ENCODE measurements at places on chromosomes 2 and 18.

DNA sequence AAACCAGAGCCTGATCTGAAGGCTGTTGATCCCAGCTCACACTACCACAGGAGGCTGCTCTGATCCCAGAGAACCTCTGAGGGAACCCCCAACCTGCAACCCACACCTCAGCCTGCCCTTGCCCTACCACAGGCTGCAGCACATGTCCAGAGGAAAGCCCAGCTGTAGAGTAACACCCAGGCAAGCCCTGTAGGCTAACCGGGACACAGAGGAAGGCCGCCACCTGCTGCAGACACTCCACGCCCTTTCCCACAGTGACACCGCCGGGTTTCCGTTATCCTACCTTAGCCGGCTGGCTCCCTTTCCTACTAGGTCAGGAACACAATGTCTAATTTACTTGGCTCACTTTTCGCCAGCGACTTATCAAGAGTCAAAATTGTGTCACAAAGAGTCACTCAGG, 266.7 kb upstream of the KLHL29 start:
- DNase-seq, result no peak

DNA sequence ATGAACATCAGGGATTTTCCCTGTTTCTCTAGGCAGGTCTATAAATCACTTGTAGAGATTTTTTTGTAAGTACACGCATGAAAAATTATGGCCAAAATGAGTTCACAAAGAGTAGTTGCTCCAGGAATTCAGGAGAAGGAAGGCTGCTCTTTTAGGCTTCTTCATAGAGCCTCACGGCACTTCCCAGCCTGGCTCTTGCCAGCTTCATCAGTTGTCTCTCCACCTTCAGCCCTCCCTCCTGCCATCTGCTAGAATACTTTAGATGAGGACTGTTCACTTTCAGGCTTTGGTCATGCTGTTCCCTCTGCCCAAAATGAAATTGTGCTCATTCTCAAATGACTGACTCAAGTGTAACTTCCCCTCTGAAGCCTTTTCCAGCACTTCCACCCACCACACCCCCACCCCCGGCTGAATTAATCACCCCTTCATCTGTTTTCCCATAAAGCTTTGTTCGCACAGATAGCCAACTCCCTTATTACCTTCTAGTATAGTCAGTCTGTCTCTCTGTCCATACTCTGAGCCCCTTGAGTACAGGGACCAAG, 1.8 kb upstream of the ABCA12 start:
- DNase-seq, result no peak

DNA sequence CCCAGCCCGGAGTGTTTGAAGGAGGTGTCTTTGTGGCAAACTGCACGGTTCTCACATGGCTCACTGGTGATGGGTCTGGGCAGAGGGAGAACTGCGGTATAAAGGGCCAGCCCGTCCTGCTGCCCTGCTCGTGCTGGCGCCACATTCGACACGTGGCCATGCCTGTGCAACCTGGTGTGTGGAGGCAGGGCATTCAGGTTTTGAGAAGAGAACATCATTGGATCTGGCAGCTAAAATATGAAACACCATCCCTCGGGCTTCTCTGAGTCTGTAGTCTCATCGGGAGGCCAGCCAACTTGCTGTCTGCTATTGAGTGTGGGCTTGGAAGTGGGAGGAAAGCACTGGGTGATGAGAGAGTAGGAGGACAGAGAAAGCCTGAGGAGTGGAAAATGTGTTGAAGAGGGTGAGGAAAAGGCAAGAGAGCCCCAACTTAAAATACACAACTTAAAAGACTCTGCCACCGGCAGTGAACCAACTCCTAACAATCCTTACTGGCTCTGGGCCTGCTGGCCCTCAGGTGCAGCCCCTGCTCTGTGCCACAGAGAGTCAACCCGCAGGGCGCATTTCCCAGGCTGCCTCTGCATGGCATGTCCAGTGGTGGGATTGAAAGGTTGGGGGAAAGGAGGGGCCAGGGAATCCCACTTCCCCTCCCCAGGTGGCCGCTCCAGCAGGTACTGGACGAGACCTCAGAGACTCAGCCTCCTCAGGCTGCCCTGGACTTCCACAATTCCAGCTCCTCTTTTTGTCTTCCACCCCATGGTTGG, 112.7 kb upstream of the DLX2 start:
- DNase-seq, result peak; percentile 22

GRCh38 chr2:138474100-138474825, 27.3 kb upstream of the SPOPL start:
- no peak for DNase-seq

DNA sequence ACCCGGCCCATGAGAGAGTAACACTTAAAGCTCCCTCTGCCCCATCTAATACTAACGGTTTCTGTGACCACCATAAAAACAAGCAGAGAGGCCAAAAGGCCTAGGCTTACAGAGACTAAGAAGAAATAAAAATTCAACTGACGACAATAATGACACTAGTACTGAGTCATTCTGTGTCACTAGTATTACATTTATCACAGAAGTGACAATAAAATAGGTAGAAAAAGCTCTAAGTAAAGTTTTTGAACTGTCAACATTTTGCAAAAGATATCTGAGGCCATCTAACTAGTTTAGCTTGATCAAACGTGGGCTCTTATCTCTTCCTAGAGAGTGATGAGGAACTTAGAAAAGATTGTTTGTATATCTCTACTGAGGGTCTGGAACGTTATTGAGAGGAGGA, 35.6 kb downstream of the AP1S3 start:
- no peak for DNase-seq

DNA sequence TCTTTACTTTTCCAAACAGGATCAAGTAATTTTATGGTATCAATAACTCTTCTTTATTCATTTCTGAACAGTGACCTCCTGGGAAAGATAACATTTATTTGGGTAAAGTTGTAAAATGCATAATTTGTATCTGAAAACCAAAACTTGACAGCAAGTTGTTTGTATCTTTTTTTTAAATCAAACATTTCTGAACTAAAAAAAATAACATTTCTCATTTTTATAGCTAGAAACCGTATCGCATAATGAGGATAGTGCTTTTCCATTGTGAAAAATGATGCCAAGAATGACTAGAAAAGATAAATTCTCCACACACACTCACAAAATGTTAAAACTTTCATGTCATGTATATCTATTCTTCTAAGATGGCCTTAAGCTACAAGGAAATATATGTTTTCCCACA, 578.2 kb downstream of the RIT2 start:
- no peak for DNase-seq

DNA sequence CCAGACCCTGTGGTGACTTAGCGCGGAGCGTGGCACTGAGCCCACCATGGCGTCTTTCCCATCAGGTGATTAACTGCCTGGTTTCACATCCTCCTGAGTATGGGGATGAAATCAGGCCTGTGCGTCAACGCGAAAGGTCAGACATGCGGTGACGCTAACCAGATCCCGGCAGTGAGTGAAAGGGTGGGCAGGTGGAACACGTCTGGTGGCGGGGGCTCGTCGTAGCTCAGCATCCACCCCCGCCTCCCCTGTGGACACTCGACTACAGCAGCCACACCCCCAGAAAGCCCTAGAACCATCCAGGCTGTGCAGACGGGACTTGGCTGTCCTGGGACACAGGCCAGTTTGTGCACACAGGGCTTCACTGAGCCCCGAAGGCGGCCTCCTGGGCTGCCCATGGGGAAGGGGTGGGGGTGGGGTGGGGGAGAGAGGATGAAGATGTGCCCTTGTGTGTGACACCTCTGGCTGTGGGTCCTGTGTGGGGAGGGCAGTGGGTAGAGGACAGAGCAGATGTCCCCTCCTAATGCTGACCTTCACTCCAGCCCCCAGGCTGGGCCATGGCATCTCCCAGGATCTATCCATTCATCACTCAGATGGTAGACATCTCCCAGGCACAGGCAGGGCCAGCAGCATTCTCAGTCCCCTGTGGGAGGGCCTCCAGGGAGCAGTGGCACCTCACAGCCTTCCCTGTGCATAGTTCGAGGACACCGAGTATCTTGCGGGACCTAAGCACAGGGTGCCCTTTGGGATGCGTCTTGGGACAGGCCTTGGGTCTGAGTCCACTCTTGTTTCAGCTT, 27.5 kb downstream of the RAMP1 start:
- no peak for DNase-seq

DNA sequence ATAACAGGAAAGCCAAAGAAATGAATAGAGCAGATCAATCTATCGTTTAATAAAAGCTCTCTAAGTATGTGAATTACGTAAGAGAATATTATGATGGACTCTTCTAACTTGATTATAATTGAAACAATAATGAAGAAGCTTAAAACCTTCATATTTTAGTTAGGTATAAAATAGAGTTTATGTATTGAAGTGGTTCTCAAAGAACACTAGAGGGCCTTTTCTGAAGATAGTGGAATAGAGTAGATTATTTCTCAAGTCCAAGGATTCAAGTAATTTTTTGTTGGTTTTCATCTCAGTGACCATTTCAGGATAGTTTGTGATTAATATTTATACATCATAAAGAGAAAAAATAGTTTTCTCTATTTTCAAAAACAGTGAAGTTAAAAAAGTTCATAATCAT, 97.7 kb downstream of the NBEAL1 start:
- no peak for DNase-seq

DNA sequence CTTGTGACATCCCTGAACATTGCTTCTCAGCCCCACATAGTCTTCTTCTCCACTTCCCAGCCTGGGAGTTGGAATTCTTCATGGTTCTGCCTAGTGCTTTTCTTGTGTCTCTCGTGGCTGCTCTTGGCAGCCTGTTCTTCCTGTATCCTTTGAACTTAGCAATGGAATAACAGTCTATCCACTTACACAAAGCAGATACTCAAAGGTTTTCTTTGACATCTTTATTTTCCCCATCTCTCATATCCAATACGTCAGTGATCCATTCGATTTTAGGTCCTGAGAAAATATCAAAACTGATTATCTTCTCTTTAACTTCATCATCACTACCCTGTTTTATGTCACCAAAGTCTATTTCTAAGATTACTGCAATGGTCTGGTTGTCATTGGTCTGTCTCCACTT, 1091.2 kb upstream of the PIK3C3 start:
- no peak for DNase-seq

DNA sequence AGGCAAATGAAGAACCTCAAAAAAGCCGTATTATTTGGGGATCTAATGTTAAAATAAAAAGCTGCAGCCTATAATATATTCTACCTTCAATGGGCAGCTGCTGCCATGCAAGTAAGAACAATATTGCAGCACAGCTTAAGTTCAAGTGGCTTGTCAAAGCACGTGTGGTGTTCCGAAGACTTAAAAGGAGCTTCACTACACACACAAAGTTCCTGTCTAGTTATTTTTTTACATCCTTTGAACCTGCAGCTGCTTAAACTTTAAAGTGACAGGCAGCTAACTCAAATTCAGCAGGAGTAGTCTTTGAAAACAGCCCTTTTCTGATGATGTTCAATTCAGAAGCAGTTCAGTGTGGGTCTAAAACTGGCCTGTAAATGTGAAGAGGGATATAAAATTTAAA, 85.8 kb upstream of the XIRP2 start:
- DNase-seq, result no peak

DNA sequence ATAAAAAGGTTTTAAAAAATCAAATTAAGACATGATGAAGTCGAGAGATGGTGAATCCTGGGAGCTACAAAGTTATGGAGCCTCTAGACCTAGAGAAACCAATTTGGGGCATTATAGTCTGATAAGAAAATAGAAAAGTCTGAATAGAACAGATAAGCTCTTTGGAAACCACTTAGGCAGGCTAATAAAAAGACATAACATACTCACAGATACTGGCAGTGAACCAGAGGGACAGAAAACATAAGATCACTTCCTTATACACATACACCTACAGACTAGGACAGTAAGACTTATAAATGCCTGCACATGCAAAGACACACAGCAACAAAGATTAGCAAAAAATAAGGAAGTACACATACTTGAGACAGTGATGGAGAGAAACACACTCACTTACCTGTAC, 20.0 kb downstream of the SMC6 start:
- no peak for DNase-seq

- DNase-seq, result no peak
Observed at GRCh38 chr2:208945719-208946256, 478.1 kb upstream of the MAP2 start.

DNA sequence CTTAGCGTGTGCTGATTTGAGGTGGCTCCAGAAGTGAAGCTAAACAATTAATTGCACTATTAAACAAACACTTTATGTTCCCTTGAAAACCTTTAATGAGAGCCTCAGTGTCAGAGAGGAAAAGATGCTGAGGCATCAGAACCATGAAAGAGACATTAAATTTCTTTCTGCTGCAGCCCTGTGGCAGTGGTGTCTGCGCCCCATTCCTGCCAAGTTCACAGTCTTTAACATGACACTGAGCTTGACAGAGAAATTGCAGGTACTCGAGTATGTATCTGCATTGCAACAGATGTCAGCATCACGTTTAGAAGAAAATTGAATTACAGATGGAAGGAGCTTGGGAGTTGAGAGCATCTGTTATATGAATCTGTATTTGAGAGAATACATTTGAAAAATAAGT, 111.3 kb upstream of the CREB1 start:
- DNase-seq, result no peak

- DNase-seq, result no peak
Observed at GRCh38 chr2:124001696-124002430, 23.2 kb upstream of the CNTNAP5 start.

DNA sequence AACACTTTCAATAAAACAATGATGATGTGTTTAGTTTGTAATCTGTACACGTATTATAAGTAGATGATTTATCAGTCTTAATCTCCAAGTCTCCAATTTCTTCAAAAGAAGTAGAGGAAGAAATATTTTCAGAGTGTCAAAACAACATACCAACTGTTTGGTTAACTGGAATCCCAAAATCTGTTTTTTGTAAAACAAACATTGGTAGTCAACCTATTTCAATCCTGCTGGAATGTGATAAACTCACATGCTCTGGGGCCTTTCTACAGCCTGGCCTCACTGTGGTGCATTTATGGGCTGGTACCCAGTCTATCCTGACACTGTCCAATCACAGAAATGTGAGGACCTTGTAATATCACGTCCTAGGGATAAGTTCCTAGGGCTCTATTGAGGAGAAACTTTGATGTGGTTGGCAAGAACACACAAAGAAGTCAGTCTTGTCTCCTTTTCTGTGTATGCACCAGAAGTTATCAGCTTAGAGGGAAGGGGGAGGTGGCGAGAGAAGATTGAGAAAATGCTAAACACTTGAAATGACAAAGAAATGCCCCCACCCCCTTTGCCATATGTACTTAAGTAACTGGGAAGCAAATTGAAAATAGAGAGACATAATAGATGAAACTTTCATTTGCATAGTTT, 47.2 kb downstream of the PRKRA start:
- DNase-seq, result no peak

DNA sequence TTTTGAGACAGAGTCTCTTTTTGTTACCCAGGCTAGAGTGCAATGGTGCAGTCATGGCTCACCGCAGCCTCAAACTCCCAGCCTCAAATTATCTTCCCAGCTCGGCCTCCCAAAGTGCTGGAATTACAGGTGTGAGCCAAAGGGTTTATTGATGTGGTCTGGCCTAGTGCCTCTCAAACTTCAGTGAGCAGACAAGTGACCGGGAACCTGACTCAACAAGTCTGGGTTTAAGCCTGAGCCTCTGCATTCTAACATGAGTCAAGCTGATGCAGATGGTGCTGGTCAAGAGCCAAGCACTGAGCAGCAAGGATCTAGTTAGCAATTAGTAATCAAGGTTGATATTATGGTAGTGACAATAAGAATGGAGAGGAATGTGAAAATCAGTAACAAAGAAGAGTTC, 21.3 kb downstream of the CDK15 start:
- DNase-seq, result peak; percentile 50

Measured in EH (cell line).